ENCODE measurements at places on chromosomes 6 and 20.

DNA sequence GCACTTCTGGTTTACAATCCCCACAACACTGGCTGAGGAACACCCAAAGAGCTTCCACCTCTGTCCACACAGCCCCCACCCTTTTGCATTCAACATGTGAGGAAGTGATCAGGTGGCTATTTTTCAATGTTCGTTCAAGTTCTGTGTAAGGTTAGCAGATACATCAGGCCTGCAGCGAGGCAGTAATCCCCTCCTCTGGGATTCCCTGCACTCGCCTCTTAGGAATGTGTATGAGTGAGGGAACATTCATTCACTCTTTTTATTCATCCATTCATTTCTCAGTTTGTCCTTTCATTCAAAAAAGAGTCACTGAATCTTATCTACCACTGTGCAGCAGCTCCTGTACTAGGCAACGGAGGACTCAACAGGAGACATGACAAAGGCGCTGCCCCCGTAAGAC, 236.4 kb upstream of the PRDM1 start:
- DNase-seq, result no peak

GRCh38 chr6:4474810-4475209, 301.4 kb upstream of the CDYL start:
- no peak for DNase-seq

DNA sequence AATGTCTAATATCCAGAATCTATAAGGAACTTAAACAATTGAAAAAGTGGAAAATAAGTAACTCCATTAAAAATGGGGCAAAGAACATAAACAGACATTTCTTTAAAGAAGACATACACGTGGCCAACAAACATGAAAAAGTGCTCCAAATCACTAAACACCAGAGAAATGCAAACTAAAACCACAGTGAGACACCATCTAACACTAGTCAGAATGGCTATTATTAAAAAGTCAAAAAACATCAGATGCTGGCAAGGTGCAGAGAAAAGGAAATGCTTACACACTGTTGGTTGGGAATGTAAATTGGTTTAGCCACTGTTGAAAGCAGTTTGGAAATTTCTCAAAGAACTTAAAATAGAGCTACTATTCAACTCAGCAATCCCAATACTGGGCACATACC, 169.2 kb upstream of the MANEA start:
- no peak for DNase-seq

DNA sequence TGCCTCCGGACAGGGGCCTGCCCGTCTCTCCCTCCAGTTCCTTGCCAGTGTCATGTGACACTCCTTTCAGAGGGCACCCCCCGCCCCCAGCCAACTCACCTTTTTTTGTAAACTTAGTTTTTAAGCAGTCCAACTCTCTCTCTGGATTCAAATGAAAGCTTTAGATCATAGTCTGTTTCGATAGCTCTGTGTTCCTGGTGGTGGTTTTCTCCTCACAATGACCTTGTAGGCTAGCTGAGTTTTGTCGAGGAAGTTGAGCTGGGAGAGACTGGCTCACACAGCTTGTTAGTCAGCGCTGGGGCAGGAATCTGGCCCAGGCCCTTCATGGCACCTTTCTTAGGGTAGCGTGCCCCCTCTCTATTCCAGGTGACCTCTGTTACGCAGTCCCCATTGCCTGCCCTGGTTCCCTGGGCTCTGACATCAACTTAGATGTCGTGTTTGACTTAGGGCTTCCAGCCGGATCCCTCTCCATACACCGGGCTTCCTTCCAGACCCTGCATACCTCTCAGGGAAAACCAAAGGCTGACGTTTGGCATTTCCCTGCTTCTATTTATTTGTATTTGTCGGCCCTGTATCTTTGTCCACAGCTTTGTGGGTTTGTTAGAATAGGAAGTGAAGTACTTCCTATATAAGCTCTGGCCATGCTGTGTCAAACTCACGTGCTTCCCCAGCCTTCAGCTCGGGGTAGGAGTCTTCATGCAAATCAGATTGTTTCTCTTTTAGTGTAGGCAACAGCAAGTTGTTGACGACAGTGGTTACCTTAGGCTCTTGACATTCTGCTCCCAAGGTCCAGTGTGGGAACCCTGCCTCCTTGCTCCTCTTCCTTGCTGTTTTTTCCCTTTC, 12.7 kb downstream of the IGF2R start:
- DNase-seq, result no peak

DNA sequence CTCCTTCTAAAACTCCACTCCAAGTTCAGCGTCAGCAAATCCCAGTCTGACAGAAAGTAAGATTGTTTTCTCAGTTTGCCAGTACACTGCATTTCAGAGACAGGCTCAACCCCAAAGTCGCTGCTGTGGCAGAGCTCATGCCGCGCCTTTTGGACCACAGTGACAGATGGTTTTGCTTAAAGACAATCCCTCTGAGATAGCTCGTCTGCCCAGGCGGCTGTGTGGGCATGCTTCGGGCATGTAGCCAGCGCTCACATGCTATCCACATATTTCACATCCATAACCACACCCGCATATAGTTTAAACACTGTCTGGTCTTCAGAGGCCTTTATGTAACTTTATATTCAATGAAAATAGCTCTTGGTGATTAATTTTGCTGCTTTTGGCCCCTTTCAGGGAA, 14.7 kb upstream of the PXDC1 start:
- DNase-seq, result no peak

- no peak for DNase-seq
Measured at GRCh38 chr6:131931063-131931750, 20.0 kb downstream of the CCN2 start.

DNA sequence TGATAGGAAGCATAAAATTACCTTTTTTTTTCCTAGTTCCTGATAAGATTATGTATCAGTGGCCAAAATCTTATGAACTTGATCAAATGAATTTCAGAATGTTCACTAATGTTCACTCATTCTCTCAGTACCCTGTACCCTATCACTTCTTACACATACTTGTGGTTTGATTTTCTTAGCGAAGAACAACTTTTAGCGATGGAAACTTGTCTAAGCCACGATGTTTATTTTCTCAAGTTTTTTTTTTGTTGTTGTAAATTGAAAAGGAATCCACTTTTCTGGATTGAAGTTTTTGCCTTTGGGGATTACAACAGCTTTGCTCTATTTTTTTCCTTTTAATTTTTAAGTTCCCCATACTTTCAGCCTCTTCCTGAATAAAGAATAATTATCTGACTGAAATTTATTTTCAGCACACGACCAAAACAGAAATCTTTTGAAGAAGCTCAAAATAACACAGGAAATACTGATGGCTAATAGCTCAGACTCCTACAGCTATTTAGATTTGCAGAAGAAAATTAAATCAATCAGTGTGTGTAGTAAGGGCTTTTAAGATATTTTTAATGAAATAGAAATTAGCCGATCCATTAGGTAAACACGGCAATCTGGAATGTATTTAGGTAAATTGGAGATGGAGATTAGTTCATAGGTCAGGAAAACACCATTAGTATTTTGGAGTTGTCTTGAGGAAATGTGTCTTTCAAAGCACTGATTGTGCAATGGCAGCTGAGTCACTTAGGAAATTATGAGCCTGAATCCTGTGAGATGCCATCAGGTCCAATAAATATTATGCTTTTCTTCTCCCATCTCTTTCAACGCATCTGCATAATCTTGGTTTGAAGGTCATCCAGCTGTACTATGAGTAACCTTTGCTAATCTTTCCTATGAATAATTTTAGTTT, 217.5 kb downstream of the GJA1 start:
- DNase-seq, result peak; percentile 76

DNA sequence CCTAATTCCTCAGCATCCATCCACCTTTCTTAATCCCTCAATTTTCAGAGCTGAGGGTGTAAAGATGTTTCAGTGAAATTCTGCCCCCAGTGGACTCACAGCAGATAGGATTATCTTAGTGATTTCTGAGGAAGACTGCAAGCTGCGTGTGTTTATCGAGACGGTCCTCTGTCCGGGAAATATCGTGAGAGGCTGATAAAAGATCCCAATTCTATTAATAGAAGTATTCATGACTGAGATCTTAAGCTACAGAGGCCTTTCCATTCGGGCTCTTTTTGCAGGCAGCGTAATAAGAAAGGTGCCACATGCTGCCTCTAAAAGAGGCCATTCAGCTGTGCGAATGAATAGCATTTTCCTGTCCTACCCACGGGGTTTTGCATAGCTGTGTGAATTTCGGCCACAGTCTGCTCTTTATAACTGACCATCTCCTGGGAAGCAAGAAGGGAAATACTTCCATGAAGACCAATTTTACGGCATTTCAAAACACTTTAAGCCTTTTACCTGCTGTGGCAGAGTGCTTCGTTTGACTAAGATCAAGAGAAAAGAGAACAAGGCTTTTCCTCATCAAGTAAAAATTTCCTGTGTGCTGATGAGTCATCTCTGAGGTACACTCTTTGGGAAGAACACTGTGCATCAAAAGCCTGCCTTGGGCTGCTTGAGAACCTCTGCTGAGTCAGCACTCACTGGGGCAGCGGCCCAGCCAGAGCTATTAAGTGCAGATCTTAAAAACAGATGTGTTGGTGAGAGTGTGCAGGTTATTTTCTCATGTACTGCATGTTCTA, 208.8 kb downstream of the ARHGAP18 start:
- peak; percentile 91 for DNase-seq

DNA sequence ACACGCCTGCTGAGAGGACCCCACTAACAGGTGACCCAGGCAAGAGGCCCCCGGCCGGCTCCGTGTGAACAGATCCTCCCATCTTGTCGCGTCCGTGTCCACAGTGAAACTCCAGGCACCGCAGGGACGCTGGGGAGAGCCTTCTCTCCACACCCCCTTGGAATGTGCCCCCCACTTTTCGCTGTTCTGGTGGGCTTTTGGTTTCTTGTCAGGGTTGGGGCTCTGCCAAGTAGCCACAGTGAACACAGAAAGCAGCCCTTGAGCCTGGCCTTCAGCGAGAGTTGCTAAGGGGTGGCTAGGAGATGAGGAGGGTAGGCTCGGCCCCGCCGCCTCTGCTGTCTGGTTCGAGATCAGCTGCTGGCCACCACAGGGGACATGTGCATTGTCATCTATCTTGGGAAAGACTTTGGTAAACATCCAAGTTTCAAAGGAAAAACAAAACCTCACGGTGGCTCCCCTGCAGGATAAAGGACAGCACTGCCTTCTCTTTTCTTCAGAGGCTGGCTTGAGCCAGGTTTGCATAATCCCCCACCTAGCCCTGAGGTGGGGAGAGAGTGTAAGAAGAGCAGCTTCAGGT, 22.7 kb downstream of the SYNDIG1 start:
- DNase-seq, result no peak

DNA sequence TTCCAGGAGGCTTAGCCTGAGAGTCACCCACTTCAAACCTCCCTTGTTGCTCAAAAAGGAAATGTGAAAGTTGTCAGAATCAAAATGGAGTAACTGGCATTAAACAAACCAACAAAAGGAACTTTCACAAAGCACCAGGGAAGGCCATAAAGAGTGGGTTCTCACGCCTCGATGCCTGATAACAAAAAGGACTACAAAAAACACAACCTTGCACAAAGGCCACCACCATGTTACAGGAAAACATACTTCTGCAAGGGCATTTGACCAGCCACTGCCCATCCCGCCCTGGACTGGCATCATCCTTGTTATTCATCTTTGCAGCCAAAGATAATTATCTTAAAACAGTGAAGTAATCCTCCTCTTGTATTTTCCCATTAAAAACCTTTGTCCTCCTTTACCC, 34.8 kb downstream of the RNASET2 start:
- no peak for DNase-seq

- no peak for DNase-seq
Measured at GRCh38 chr6:102458990-102459389, 1065.5 kb downstream of the GRIK2 start.

DNA sequence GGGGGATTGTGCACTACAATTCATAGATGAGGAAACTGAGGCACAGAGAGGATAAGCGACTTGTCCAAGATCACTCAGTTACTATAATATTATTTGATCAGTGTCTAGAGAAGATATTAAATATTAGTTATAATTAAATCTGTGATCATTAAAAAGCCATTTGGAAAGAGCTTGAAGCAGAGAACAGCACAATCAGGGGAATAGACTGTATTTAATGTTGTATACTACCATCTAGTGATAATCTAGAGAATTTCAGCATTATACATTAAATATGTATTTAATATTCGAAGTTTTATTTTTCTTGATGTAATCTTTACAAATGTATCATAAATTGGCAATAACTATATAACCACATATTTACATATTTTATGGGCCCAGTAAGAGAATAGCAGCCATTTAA, 20.1 kb upstream of the MTCL3 start:
- DNase-seq, result no peak

- no peak for DNase-seq
Measured at GRCh38 chr20:38722683-38723016, 1.6 kb upstream of the SLC32A1 start.

GRCh38 chr6:157849288-157850017, 26.4 kb downstream of the SNX9 start:
- no peak for DNase-seq

- DNase-seq, result peak; percentile 31
Measured at GRCh38 chr6:55636406-55637102, 57.6 kb upstream of the HMGCLL1 start.

DNA sequence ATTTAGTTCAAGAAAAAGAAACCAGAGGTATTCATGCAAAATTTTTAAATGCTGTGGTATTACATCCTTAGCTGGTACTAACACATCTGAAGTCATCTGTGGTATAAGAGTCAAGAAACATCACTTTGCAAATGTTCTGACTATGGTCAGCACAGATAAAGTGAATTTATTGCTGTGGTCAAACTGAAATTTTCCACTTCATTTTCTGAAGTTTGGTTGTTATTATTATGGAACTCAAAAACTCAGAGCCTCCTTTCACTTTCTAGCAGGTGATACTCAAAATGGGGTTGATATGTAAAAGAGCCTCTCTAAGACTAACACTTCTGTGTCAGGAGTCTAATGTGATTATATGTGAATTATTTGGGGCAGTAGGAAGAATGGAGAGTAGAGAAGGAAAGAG, 257.8 kb downstream of the RNGTT start:
- no peak for DNase-seq

DNA sequence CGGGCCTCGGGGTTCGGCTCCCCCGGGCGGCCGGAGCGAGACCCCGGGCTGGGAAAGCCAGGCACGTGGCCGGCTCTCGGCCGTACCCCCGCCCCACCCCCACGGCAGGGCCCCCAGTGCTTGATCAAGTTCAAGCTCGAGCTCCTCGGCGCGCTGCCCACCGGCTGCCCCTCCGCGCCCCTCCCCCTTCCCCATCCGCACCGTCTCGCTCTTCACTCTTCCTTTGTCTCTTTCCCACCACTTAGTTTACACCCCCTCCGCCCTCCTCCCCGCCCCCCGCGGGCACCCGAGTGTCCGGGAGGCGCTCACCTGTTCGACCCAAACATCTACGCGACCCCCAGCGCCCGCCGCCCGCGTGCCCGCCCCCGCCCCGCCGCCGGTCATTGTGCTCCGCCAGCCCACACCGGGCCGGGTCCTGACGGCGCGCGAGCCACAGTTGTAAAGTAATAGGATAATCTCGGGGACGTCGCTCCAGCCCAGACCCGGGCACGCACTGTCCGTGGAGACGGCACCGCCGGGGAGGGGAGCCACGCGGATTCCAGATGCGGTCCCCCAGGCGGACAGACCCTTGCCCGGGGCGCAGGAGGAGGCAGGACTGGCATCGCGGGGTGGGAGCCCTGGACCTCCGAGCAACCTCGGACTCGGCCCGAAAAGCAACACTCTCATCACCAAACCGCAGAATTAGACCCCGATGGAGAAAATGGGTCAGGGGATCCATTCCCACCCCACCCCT, 100.7 kb downstream of the NOL4L start:
- DNase-seq, result no peak

- DNase-seq, result no peak
Measured at GRCh38 chr6:142356201-142356883, 54.5 kb downstream of the ADGRG6 start.

GRCh38 chr6:132400883-132401617, at the start of gene MOXD1:
Gene MOXD1 (minus strand): TSS chr6:132401475. CDS start chr6:132401426, 49 bp downstream.
- DNase-seq, result no peak

Data from fibroblast of skin of left quadriceps (primary cell).